Hepatocyte (in vitro differentiated cells): ENCODE measurements at places on chromosomes 2 and 18. TPM values are rescaled to one million over a fixed set of nuclear protein-coding genes. Genes with fewer than 3 reads are reported as not detected.
A peak's percentile ranks its signal among the peaks of the same experiment; 100 is the strongest.

DNA sequence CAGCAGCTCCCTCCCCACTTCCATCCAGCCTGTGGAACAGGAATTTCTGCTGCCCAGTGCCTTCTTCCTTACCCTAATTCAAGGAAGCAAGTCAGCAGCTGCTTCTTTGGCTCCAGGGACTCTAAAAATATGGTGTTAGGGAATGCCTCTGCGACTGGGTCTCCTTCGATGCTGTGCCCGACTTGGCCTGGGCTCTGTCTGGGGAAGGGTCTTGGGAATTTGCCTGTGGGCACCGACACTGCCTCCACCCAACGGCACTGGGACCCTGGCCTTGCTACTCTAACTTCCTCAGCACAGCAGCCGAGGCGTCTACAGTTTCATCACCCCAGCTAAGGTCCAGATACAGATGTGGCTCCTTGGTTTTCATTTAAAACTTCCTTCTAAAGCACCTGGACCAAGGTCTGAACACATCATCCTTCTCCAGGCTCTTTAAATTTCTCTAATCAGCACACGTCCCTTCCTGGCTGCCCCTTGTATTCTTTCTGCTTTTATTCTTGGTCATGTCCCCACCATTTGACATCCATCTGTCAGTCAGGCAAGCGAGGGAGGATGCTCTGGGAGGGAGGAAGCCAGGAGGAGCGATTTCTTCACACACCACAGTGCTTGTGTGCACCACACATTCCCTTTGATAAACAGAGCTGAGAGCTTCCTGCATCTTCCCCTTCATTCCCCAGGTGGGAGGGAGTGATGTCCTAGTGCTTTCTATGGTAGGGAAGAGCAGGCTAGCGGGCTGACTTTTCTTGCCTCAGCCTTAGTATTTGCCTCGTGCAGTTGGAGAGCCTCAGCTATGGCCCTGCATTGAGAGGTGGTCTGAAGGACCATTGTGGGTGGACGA, 6.8 kb downstream of the LBH start:
- peaks cover 4% of the 10 kb centered on the region for H3K36me3 ChIP-seq
- H3K27ac ChIP-seq: no peak overlapping the region
- peaks cover 21% of the 10 kb centered on the region for H3K4me1 ChIP-seq
- H3K4me3 ChIP-seq: no peak overlapping the region

- DNase-seq: no peak
- H3K4me1 ChIP-seq: no peaks in the 10 kb centered on the region
- H3K27me3 ChIP-seq: no peaks in the 10 kb centered on the region
- no peak overlapping the region for H3K27ac ChIP-seq
- H3K4me3 ChIP-seq: no peak overlapping the region
Observed at GRCh38 chr2:118968042-118968441, 26.0 kb downstream of the MARCO start.

- H3K36me3 ChIP-seq: no peaks in the 10 kb centered on the region
- DNase-seq: no peak
- H3K27ac ChIP-seq: peak overlapping the region; percentile 100
- H3K27me3 ChIP-seq: no peaks in the 10 kb centered on the region
- H3K4me1 ChIP-seq: peaks cover 20% of the 10 kb centered on the region
- peak overlapping the region; percentile 72 for H3K4me3 ChIP-seq
Observed at GRCh38 chr2:84969511-84970209, 1.3 kb upstream of the KCMF1 start.

GRCh38 chr2:112584134-112584890, at the start of gene CHCHD5:
CHCHD5 (plus strand) TSS chr2:112584609; CDS start chr2:112584648, 39 bp downstream.
- H3K4me3 ChIP-seq: peak within 1 kb of the TSS; percentile 47
- peak within 1 kb of the TSS; percentile 98 for H3K27ac ChIP-seq
- no peaks in the 10 kb centered on the region for H3K27me3 ChIP-seq

GRCh38 chr2:154570501-154570900, 128.0 kb upstream of the KCNJ3 start:
- no peak overlapping the region for H3K4me3 ChIP-seq
- H3K36me3 ChIP-seq: no peaks in the 10 kb centered on the region
- no peaks in the 10 kb centered on the region for H3K27me3 ChIP-seq
- no peak overlapping the region for H3K27ac ChIP-seq

- H3K27ac ChIP-seq: peak overlapping the region; percentile 64
- no peaks in the 10 kb centered on the region for H3K36me3 ChIP-seq
- no peak overlapping the region for H3K4me3 ChIP-seq
- H3K27me3 ChIP-seq: no peaks in the 10 kb centered on the region
- peaks cover 32% of the 10 kb centered on the region for H3K4me1 ChIP-seq
Observed at GRCh38 chr2:96860065-96861029, 2.5 kb upstream of the ANKRD39 start.

The CNRIP1 gene
- 5.8 and 7.9 TPM in 2 replicates for total RNA-seq

The FAM237A gene
- total RNA-seq: not detected in 2 replicates

The GPR45 gene
- total RNA-seq: not detected in 2 replicates

The MEIS1 gene
- 32.8 and 35.5 TPM in 2 replicates for total RNA-seq
